ENCODE measurements at places on chromosomes 16 and 17.

DNA sequence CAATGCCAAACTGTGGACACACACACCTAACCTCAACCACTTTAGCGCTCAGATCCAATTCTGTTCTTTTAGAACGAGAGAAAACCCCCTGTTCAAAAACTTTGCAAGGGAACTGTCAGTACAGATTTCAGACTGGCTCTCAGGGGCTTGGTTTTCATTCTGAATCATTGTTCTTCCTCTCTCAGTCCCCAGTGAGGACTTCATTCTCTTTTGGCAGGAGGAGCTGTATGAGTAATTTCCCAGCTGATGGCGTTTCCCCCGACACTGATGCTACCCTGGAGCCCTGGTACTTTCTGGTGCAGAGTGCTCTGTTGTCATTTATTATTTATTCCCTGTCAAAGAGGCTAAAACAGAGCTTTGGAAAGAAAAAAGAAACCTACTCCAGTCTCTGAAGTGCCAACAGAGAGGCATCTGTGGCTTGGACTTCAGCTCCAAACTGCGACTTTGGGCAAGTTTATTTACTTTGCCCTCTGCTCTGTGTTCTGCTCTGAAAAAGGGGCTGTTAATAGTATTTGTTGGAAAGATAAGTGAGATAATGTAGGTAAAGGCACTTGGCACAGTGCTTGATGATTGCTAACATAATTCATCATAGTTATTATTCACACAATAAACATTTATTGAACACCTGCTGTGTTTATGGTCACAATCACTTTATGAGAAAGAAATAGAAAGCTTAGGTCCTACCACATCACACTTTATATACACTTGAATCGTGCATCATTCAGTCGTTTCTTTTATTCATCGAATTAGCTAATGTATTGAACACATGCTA is 28.3 kb downstream of the ETV4 start:
- no peak for DNase-seq

- no peak for DNase-seq
Measured at GRCh38 chr17:10022416-10022815, 117.3 kb upstream of the RCVRN start.

DNA sequence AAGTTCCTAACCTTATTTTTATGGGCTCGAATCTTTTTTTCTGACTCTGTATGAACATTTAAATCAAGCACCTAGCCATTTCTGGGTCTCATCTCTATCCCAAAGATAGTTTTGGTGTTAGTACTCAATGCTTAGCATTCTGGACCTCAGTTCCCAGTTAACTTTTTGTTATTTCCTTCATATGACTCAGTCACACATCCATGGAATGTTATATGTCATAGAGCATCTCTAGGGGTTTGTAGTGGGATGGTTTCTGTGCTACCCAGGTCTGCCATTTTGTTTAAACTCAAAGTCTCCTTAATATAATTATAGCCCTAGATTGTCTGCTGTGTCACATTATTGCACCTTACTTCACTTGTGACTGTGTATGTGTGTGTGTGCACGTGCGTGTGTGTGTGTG is 90.1 kb downstream of the EFCAB13 start:
- no peak for DNase-seq

DNA sequence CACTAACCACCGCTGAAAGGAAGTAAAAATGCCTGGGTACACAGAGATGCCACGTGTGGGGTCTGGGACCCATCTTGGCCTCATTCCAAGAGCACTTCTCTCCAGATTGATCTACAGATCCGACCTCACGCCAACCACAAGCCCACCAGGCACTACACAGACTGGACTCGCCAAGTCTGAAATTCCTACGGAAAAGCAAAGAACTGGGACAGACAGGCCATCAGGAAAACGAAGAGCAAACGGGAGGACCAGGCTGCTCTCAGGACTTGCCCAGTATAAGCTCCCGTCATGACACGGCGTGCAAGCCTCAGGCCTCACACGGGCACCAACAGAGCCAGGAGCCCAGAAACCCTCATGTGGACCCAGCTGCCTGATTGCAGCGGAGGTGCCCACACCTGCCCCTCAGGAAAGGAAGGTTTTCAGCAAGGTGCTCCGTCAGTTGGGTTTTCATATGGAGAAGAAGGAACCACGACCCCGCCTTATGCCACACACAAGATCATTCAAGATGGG is 20.1 kb upstream of the C16orf95 start:
- DNase-seq, result no peak

DNA sequence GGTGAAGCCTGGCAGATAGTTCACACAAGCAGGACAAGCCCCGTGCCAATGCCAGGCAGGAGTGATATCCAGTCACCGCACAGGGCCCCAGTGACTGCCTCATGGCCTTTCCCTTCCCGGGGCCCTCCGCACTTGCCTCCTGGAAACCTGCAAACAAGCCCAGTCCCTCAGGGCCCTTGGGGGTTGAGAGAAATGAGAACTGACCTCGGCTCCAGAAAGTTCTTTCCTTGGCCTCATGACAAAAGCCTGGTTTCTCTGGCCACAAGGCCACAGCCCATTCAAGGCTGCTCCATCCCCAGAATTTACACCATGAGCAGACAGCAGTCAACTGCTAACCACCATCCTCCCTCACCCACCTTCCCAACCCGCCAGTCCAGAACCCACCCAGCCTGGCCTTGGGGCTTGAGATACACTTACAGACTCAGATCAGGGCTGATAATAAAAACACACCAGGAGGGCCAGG is 77.6 kb downstream of the CCDC182 start:
- DNase-seq, result no peak

DNA sequence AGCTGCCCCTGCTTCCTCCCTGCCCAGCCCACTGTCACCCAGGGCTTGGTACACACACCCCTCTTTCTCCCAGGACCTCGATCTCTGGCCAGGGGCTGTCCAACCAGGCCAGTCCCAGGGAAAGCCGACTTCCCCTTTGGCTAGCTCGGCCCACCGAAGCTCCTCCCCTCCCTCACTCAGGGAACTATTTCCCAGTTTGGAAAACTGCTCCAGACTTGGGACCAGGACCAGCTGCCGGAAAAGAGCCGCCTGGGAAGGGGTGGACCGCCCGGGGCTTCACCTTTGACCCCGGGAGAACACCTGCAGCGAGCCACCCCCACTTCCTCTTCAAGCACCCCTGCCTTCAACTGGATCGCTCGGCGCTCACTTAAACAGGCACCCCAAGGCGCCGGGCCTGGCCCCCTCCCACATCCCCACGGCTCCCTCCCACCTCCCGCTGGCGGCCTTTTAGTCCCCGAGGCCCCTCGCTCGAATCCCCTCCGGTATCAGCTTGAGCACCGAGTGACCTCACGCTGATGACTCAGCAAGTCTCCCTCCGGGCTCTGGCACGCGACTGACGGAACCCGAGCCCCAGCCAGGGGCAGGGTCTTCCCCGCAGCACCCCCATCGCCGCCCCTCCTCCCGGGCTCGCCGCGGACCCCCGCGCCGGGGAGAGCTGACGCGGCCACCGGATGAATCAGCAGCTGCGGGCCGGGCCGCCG is 934 bp downstream of the MAFG start:
- peak; percentile 67 for DNase-seq

DNA sequence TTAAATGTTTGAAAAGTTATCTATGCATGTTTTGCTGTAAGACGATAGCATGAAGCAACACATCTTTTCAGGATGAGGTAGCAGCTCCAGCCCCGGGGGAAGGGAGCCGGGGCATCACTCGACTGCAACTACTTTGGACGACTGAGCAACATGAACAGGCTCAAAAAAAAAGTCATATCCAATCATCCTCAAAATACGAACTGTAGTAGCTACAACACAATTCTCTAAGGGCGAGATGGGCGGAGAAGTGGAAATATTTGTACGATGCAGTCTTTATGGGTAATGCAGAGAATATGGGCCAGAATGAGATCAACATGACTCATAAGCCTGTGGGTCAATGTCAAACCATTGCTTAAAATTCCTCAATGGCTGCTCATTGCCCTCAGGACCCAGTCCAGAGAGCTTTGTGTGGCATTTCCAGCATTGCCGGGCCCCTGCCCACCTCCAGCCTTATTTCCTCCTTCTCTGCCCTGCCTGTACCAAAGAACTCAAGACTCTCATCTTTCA is 17.7 kb upstream of the SMURF2 start:
- no peak for DNase-seq

DNA sequence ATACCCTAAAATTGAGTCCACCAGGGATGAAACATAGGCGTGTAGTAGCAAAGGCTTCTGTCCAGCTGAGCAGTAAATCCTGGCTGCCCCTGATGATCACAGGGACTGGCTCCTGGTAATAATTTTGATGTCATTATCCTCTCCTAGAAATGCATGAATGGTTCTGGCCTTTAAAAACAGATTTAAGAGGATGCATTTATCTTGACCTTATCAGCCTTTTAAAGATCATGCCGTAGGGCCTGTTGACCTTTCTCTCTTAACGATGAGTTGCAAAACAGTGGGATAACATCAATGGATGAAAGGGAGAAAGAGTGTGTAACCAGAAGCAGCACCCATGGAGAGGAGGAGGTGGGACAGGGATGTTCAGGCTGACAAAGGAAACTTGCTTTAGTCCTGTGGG is 128.5 kb downstream of the CA10 start:
- no peak for DNase-seq

- DNase-seq, result no peak
Measured at GRCh38 chr17:59825533-59826322, 67.0 kb downstream of the TUBD1 start.

DNA sequence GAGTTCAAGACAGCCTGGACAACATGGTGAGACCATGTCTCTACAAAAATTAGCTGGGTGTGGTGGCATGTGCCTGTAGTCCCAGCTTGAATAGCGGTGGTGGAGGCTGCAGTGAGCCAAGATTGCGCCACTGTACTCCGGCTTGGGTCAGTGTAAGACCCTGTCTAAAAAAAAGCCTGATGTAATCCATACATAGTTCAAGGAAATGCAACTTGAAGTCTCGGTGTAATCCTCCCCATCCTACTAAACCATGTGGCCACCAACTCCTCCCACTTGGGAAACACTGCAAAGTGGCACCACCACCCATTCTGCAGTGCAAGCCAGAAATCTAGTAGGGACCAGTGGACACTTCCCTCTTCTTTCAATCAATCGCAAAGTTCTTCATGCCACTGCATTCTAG is 5.4 kb upstream of the KPNB1 start:
- no peak for DNase-seq

DNA sequence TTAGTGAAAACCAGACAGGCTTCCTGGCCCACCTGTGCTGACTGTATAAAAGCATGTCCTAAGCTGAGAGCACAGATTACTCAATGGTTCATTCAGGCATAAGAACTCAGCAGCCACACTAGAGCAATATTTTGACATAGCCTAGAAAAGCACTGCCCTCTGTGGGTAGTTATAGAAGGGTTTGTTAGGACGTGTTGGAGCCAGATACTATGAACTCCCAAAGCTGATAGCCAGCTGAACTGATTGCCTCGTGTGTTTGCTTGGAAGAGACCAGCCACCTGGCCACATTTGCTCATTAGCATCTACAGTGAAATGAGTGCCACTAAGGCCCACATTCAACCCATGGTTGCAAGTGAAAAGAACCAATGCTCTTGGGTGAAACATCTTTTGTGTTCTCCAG is 30.8 kb upstream of the ABCA5 start:
- no peak for DNase-seq

- no peak for DNase-seq
Measured at GRCh38 chr16:10885246-10885645, 8.2 kb downstream of the CIITA start.

- DNase-seq, result peak; percentile 33
Measured at GRCh38 chr17:43018008-43018853, 4.0 kb downstream of the VAT1 start.

DNA sequence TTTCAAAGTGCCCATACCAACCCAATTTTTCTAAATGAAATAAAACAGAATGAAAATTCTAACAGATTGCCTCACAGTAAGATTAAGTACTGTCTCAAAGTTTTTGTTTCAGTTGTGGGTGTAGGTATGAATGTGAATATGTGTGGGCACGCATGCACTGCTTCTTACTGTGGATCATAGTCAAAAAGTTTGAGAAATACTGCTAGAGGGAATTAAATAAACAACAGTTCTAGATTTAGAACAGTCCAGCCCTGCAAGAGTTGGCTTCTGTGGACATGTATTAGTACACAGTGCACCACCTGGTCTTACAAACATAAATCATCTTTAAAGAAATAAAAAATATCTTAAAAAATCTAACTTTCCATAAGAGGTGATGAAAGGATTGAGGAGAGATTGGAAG is 8.4 kb downstream of the ZNF652 start:
- no peak for DNase-seq

GRCh38 chr16:78591682-78592103 is 492.2 kb downstream of the WWOX start:
- DNase-seq, result no peak

GRCh38 chr17:39568702-39569101 is 39.0 kb downstream of the NEUROD2 start:
- no peak for DNase-seq

- DNase-seq, result no peak
Measured at GRCh38 chr16:64138006-64138405, 983.9 kb downstream of the CDH11 start.

- no peak for DNase-seq
Measured at GRCh38 chr17:56887552-56888467, 26.0 kb downstream of the TRIM25 start.

DNA sequence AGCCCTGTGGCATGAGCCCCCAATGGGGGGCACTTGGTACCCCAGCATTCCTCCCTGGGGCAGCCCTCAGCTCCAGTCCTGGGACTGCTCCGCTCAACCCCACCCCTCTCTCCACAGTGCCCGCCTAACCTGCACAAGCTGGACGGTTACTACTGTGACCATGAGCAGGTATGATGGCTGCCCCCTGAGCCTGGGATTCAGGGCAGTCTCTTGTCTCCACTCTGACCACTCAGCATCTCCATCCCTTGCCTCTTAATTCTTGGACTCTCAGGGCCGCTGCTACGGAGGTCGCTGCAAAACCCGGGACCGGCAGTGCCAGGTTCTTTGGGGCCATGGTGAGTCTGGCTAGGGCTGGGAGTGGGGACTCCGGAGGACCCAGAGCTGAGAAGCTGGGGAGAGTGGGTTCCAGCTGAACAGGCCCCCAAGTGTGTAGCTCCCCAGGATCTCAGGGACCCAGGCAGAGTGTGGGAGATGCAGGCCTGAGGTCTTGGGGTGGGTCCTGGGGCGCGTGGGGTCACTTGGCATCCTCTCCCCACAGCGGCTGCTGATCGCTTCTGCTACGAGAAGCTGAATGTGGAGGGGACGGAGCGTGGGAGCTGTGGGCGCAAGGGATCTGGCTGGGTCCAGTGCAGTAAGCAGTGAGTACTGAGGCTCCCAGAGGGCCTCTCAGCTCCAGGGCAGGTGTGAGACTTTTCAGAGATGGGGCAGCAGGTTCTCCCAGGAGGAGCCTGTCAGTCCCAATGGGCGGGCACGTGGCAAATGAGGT is 18.0 kb downstream of the ADAM11 start:
- DNase-seq, result no peak

DNA sequence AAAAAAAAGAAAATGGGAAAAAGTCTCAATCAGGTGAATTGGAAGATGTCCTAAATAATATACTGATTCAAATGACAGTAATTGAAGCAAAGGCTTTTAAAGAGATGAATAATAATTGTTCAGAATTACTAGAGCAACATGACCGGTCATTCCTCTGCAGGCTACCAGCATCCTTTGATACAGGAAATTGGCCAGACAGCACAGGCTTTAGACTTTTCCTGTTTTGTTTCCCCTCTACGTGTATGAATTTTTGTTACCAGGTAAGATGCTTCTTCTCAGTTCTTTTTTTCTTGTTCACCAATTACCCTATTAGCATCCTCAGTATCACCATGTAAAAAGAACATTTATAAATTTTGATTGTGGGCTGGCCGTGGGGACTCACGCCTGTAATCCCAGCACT is 77.5 kb downstream of the RPGRIP1L start:
- no peak for DNase-seq

GRCh38 chr17:82320956-82321927 is 3.8 kb upstream of the CD7 start:
- DNase-seq, result peak; percentile 66

Measured in endothelial cell (in vitro differentiated cells).